Stimulated activated memory B cell treated with anti-CD40 and anti-IgM and Interleukin-4, amounts not matched to agents 10 μg/mL and 1 μg/mL and 100 μg/mL, for 72 hours (primary cell): ENCODE measurements at places on chromosomes 2 and 18.

GRCh38 chr2:144162652-144163051 lies 357.3 kb downstream of the ZEB2 start:
- ATAC-seq: peak; percentile 71

DNA sequence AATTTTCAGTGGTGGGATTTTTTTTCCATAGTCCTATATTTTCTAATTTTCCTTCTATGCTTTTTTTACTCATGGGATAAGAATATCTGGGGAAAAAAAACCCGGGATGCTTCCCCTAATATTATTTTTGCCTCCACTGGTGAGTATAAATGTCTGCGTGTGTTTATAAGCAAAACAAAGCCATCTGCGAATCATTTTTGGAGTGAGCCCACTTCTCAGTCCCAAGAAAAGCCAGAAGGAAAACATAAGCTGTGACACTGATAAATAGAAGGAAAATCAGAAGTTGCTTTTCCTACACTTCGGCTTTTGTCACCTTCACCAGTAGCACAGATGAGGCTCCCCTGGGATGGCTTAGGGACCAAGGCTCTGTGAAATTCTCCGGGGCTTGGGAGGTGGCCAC lies 134.7 kb upstream of the PID1 start:
- peak; percentile 39 for ATAC-seq

- peak; percentile 41 for ATAC-seq
Measured at GRCh38 chr18:31546476-31546875, 45.2 kb upstream of the TTR start.

DNA sequence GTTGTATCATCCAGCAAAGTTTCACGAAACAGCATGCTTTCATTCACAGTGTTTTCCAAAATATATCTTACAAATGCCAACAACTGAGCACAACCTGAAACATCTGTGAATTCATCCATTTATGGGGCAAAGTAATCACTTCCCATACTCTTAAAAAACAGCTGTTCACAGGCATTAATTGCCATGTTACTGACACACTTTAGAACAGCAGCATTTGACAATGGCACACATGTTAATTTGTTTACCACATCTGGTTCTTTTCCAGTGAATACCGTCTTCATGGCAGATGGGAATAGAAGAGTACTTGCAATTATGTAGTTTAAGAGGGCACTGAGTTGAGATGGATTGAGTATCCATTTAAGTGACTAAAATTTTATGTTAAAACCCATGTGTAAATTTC lies 347.4 kb upstream of the LRP1B start:
- ATAC-seq: no peak

GRCh38 chr2:14616342-14616741 lies 16.2 kb upstream of the LRATD1 start:
- no peak for ATAC-seq

- no peak for ATAC-seq
Measured at GRCh38 chr18:63823516-63824219, 48.5 kb downstream of the SERPINB7 start.

- ATAC-seq: no peak
Measured at GRCh38 chr18:23380817-23381216, 72.3 kb upstream of the RIOK3 start.

DNA sequence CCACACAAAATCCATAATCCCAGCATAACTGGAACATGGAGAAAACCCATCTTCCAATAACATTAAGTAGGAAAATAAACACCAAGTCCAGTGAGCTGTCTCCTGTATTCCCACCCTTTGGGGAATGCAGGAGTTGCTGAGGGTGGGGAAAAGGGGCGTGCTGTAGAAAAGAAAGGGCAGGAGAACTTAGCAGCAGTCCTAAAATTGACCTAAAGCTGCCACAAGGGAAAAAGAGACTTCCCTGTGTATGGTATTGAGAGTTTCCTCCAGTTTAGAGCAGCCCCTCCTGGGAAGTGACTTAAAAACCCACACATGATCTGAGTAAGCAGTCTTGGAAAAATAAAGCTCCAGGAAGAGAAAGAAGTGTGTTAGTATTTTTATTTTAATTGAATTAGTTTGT lies 428.8 kb downstream of the THSD7B start:
- ATAC-seq: no peak

DNA sequence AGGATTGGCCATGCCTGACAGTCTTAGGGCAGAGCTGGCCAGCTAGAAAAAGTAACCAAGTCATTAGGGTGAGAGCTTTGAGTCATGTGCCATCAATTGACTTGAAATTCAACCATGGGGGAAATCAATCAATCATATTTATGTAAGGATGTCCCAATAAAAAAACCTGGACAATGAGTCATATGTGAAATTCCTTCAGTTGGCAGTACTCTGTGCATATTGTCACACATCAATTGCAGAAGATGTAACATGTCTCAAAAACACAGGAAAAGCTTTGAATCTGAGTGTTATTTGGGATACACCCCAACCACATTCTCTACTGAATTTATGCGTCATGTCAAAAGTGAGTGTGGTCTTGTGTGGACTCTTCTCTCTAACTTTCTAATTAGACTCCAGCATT lies 1004.1 kb upstream of the NRXN1 start:
- ATAC-seq: no peak

DNA sequence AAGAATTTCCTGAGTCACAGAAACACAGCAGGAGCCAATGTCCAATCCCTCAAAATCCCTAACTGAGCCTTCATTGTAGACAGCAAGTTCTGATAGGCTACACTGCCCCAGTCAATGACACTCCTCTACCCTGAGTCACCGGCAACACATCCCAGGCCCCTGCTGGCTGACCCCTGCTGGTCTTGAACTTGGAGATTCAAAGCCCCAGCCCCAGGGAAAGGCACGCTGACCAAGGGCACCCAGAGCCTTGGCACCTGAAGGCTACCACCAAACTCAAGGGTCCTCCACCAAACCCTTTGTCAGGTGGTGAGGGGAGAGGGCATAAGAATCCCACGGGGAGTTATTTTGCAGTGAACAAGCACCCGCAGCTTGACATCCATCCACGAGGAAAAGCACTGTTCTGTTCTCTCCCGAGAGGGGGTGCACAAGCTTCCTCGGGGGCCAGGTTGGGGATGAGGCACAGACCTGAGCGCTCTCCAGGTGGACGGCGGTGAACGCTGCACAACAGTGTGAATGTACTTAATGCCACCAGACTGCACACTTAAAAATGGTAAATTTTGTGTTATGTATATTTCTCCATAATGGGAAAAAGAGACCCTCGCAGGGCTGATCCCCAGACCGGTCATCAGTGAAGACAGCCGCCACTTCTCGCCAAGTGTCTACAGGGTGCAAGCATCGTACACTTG lies 46.9 kb downstream of the TFCP2L1 start:
- ATAC-seq: no peak

- peak; percentile 53 for ATAC-seq
Measured at GRCh38 chr2:200365209-200365608, 58.7 kb downstream of the SPATS2L start.

- no peak for ATAC-seq
Measured at GRCh38 chr2:128512379-128513115, 193.9 kb upstream of the HS6ST1 start.

- no peak for ATAC-seq
Measured at GRCh38 chr2:145931781-145932395, 1412.0 kb upstream of the ZEB2 start.

- no peak for ATAC-seq
Measured at GRCh38 chr2:184449760-184450159, 148.6 kb upstream of the ZNF804A start.

DNA sequence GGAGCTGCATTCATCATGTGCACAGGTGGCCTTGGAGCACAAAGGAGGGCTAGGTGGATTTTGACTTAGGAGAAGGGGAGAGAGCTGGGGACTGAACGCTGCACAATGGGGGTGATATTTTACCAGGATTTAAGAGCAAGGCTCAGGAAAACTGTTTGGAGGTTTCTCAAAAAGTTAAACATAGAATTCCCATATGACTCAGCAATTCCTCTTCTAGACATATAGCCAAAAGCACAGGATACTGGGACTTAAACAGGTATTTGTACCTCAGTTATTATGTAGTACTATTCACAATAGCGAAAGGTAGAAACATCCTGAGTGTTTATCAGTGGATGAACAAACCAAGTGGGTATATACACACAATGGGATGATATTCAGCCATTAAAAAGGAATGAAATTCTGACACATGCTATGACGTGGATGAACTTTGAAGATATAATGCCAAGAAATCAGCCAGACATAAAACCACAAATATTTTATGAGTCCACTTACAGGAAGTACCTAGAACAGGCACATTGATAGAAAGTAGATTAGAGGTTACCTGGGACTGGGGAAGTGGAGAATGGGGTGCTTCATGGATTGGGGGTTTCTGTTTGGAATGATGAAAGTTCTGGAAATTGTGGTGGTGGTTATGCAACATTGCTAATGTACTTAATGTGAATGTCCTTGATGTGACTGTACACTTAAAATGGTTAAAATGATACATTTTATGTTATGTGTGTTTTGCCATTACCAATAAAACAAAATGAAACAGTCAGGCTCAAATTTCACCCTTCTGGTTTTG lies 216.9 kb downstream of the HAUS1 start:
- no peak for ATAC-seq

DNA sequence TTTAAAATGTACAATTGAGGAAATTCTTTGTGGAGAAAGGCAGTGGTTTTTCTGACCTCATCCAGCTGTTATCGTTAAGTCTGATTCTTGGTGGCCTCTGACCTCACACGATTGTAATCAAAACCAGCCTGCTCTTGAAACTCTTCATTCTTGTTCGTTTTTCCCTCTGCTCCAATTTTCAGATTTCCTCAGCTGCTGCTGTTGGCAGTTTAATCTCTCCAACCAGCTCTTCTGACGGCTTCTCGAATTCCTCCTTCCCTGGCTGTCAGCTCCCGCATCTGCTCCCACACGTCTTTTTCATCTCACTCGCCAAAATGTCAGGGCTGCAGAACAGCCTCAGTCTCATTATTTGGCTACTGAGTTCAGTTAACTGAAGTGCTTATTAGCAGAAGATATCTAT lies 136.1 kb downstream of the DCDC2C start:
- ATAC-seq: no peak
